ENCODE measurements at places on chromosomes 3 and 15.

DNA sequence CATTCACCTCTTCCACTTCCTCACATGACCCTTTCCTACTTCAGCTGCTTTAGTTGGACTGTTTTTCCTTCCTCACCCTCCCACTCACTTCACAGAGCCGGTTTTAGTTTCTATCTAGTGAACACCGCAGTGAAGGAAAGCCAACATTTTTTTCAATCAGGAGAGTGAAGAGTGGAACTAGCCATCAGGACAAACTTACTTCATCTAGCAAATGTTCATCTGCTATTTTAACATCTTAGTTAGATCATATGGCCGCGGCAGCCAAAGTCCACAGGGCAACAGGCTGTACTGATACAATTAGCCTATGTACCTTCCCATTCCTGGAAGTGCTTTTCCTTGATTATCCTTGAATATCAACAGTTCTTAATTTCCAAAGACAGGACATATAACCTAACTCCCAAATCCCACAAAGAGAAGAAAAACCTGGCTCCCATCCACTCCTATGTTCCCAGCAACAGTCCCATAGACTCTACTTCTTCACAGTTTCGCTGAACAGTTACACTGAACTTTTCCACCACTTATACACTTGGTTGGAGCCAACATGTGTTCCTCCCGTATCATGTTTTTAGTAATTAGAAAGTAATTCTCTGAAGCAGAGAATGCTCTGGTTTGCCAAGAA lies 456.2 kb upstream of the THBS1 start:
- no peak for DNase-seq

DNA sequence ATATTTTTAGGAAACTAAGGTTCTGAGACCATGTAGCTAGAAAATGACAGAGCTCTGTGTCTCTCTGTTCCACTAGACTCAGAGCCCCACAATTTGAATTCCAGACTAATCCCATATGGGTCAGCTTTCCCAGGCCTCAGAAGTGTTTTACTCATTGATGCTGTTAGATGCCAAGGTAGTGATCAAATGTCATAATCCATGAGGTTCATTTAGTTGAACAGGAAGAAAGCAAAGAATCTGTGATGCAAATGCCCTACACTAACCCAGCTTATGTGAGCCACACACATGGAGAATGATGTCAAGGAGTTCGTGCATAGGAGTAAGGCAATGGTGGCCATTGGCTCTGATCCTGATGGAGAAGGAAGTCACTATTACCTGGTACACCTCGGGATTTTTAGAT lies 363.4 kb upstream of the RARB start:
- no peak for DNase-seq

- no peak for DNase-seq
Measured at GRCh38 chr15:92012368-92012629, 158.8 kb downstream of the SLCO3A1 start.

GRCh38 chr3:45693941-45694521 lies 4.8 kb downstream of the SACM1L start:
- DNase-seq: no peak

GRCh38 chr3:159711560-159712333 lies 276.9 kb upstream of the IL12A start:
- no peak for DNase-seq

DNA sequence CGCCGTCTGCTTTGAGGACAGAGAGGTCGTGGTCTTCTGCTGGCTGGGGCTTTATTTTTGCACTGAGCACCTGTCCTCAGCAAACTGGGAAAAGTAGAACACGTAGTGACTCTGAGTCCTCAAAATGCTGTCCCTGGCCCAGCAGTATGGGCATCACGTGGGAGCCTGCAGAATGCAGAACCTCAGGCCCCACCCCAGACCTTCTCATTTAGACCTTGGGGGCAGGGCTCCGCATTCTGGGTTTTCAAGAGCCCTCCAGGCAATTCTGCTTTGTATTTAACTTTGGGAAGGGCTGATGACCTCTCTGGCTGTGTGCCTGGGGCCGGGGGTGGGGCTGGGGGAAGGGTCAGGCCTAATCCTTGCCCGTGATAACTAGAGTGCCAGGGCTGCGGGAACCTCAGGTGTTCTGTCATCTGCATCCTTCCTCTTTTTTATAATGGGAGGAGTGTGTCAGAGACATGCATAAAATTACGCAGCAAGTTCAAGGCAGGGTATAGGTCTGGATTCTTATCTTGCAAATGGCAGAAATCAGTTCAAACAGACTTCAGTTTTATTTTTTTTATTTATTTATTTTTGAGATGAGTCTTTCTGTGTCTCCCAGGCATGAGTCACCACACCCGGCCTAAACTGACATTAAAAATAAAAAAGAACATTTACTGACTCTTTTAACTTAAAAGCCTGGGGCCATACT lies 11.1 kb downstream of the SLC6A6 start:
- no peak for DNase-seq

DNA sequence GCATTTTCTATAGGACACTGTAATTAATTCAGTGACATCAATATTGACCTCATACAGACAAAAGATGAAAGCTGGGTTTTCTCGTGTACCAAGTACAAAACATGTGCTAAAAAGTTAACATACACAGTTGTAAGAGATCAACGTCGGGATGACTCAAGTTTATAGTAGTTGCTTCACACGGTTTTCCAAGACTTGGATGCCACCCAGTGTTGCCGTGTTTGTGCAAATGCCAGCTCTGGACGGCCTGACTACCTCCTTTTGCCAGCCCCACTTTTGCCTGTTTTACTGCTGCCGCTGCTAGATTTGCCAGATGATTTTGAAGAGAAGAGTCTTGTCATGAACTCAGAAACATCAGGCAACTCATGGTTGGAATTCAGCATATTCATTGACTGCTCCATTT lies 17.6 kb downstream of the EMC7 start:
- DNase-seq: no peak

GRCh38 chr3:31936420-31937060 lies 44.5 kb downstream of the OSBPL10 start:
- no peak for DNase-seq

DNA sequence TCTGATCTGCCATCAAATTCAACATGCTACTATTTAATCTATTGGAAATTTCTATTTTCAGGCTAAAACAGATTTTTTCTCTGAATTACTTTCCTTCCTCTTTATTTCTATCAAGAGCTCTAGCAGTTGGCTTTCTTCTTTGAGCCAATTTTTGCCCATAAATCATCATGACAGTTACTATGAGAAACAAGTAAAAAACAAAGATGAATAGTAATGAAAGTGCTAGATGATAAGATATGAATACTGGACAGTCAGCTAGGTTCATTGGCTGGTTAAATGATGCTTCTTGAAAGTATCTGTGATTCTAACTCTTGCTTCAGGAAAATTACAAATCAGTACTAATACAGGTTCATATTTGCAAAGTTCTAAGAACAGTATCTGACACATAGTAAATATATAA lies 38.6 kb upstream of the NANOGP8 start:
- DNase-seq: no peak

DNA sequence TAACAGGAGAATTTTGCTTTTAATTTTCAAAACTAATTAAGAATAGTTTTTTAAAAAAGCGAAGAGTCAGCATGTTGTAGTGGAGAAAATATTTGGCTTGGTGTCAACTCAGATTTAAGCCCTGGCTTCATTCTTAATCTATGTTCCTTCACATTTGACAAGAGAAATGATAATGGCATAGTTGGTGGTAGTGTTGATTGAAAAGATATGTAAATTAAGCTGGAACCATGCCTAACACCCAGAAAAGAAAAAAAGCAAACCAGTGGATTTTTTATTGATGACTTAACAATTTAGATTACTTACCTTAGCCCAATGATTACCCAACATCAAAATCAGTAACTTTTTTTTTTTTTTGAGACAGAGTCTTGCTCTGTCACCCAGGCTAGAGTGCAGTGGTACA lies 27.4 kb downstream of the TCAIM start:
- DNase-seq: no peak

DNA sequence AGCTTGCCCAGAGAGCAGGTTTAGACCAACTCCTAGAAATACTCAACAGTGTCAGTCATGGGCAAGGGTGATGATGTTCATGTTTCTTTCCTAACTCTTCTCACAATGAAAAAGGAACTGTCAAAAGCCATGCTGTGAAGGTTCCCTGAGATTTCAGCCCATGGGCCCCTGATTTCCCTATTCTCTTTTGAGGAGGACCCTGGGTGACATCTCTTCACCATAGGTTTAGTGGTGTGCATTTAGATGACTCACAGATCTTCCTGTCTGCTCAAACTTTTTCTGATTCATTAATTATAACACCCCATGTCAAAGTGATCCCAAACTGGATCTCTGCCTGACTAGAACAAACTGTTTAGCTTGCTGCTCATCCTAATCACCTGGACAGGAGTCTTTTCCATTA lies 108.0 kb downstream of the BBX start:
- DNase-seq: no peak

DNA sequence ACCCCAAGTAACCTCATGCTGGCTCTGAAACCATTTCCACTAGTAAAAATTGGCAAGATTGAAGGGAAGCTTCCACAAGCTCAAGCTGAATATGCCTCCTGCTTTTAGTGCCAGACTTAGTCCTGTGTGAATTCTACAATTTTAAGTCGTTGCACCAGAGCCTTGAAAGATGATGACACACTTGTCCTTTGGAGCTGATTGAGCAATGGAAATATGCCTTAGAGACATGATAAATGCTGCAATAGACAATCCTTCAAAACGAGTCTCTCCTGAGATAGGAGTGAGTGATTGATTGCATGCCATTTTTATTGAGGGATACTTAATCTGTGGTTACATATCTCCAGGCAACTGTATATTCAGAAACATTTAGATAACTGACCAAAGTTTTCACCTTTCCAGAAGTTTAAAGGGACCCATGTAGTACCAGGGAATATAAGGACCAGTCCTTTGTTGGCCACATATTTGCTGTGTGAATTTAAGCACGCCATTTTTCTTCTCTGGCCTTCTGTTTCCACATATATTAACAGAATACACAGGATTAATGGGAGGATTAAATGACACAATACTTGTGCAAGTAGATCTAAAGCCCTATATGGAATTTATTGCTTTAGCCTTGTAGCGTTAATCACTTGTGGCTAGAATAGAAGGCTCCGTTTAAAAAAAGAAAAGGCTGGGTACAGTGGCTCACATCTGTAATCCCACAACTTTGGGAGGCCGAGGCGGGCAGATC lies 65.1 kb downstream of the PPARG start:
- no peak for DNase-seq

- no peak for DNase-seq
Measured at GRCh38 chr3:32456429-32457130, 46.1 kb downstream of the CMTM6 start.

DNA sequence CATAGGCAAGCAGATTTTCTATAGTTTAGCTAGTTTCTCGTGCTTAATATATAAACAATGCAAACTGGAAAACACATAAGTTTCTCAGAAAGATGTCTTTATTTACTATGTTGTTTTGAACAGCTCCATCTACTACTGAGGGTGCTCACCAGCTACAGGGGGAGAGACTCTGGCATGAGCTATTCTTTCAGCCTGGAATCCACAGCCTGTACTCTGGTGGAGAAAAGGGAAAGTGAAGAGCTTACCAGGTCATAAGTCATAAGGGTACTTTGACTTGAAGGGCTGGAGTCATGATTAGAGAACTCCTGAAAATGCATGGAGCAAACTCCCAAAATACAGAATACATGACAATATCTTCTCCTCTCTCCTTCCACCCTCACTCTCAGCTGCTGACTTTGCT lies 4.4 kb upstream of the AVEN start:
- DNase-seq: no peak

GRCh38 chr3:42588625-42589024 lies 2.0 kb upstream of the SS18L2 start:
- no peak for DNase-seq

DNA sequence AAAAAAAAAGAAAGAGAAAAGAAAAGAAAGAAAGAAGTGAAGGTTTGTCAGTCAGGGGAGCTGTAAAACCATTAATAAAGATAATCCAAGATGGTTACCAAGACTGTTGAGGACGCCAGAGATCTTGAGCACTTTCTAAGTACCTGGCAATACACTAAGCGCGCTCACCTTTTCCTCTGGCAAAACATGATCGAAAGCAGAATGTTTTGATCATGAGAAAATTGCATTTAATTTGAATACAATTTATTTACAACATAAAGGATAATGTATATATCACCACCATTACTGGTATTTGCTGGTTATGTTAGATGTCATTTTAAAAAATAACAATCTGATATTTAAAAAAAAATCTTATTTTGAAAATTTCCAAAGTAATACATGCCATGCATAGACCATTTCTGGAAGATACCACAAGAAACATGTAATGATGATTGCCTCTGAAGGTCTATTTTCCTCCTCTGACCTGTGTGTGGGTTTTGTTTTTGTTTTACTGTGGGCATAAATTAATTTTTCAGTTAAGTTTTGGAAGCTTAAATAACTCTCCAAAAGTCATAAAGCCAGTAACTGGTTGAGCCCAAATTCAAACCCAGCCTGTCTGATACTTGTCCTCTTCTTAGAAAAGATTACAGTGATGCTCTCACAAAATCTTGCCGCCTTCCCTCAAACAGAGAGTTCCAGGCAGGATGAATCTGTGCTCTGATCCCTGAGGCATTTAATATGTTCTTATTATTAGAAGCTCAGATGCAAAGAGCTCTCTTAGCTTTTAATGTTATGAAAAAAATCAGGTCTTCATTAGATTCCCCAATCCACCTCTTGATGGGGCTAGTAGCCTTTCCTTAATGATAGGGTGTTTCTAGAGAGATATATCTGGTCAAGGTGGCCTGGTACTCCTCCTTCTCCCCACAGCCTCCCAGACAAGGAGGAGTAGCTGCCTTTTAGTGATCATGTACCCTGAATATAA lies 2.0 kb downstream of the B2M start:
- DNase-seq: no peak

DNA sequence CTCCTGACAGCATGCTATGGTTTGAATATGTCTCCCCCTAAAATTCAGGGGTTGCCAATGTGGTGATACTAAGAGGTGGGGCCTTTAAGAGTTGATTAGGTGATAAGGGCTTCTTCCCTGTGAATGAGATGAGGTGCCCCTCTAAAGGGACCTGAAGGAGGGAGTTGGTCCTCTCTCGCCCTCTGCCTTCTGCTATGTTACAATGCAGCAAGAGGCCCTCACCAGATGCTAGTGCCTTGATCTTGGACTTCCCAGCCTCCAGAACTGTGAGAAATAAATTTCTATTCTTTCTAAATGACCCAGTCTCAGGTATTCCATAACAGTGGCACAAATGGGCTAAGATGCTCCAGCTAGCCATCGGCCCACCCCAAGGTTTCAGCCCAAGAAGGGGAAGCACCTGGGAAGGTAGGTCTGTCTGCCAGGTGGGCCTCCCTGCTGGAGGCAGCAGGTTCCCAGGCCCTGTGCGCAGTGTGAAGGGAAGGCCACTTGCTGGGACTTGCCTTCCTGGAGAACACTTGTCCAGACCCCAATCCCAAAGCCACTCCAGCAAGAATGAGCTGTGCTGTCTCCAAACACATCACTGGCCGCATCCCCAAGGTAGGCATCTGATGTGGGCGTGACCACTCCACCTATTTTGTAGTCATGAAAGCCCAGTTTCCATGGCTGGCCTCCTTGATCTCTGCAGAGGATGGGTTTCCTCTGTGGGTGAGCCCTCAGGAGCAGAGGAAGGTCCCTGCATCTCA lies 9.0 kb downstream of the TGM4 start:
- DNase-seq: no peak
